ENCODE measurements at places on chromosomes 11 and 22.

DNA sequence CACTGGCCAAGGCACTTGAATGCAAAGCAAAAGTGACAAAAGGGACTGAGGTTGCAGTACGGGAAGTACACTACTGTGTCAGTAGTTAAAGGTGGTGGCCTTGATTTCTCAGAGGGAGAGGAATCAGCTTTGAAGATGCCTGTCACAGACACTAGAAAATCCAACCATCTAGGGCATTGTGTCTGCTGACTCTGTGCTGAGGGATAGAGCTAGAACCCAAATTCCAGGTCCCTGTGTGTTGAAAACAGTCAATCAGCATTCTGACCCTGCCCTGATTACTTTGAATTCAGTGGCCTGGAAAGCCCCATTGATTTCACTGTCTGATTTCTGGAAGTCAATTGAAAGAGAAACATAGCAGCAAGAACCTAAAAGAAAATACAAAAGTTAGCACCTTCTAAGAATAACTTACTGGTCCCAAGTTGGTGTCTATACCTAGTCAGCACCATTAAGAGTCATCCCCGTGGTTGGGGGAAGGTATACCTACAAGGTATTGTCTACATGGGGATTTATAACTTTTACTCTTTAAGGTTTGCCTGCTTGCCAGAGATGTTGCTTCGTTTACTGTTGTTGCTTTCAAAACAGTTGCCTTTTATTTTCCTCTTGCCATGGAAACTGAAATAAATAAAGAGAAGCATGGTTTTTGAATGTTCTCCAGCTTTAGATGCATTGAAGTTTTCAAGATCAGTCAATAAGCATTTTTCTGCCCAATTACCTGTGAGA is 97.3 kb downstream of the PDHX start:
- peak; percentile 49 for DNase-seq

DNA sequence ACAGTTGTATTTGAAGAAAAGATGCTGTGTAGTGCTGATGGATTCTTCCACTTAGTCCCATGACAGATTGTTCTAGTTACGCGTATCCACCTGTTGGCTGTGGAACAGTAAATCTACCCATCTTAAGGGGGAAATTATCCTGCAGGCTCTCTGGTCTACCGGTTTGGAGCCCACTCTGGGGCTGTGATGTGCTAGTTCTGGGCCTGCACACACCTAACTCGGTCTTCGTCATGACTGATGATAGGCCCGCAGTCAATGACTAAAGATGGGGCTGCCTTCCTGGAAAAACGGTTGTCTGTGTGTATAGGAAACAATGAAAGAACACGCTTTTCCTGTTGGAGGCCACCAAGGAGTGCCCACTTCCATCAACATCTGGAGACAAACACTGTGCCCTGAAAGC is 6.2 kb upstream of the RBM4B start:
- DNase-seq = no peak

- DNase-seq = no peak
Observed at GRCh38 chr11:66275396-66275795, 2.6 kb upstream of the CNIH2 start.

DNA sequence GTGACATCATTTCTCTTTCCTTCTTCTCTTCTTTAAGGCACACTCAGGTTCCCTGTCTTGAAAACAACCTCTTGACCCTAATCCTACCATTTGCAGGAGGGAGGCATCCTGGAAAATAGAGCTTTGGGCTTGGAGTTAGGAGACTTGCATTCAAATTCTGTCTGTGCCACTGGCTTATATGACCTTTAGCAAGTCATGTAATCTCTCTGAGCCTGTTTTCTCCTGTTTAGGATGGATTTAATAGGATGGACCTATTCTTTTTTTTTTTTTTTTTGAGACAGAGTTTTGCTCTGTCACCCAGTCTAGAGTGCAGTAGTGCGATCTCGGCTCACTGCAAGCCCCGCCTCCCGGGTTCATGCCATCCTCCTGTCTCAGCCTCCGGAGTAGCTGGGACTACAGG is 25.1 kb upstream of the CCDC134 start:
- no peak for DNase-seq

DNA sequence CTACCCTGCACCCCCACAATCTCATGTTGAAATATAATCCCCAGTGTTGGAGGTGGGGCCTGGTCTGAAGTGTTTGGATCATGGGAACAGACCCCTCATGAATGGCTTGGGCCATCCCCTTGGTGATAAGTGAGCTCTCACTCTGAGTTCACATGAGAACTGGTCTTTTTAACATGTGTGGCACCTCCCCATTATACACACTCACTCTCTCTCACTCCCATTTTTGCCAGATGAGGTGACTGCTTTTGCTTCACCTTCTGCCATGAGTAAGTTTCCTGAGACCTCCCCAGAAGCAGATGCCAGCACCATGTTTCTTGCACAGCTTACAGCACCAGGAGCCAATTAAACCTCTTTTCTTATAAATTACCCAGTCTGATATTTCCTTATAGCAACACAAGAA is 32.1 kb upstream of the DRD2 start:
- DNase-seq = no peak

DNA sequence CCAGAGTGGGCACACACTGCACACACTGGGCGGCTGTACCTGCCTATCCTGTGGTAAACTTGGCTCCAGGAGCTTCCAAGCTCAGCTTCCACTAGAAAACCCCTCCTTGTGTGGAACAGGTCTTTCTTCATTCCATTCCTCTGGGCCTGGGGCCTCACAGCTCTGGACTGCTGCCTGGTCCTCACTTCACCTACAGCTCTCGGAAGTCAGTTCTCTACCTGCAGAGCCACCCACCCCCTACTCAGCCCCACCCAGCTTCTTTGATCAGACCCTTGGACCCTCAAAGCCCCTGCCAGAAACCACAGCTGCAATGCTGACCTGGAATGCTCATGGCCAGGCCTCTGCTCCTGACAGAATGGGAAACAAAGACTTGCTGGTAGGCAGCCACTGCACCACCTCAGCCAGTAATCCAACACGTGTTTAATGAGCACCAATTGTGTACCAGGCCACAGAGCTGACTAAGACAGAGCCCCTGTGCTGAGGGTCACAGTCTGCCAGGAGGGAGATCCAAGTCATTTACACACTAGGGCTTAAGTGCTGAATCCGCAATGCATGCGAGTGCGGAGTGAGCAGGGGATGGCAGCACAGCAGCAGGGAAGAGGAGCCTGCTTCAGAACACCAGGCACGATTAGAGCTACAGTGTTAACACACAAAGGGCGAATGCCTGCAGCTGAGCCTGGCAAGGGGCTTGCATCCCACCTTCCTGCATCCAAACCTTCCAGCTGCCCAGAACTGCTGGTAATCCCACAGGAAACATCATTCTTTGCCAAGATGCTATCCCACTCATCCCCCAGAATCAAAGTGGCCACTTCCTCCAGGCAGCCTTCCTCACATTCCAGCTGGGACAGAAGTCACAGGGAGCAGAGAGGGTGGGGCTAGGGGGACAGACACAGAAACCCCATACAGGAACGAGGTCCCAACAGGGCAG is 4.6 kb downstream of the GNB1L start:
- no peak for DNase-seq

DNA sequence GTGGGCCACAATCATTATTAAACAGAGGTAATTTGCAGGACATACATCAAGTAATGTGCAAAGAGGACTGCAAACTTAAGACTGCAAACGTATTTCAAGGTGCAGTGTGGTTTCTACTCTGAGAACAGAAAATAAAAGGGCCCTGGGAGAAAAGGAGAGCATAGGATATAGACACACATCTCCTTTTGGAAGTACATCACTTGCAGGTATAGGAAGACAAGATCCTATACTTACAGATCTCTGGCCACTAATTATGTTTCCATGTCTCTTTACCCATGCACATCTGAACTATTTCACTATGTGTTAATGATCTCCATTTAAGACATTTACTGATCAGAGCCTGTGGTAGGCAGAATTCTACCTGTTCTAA is 47.7 kb downstream of the PIWIL3 start:
- no peak for DNase-seq

Measured in activated naive CD4-positive, alpha-beta T cell treated with anti-CD3 and anti-CD28 coated beads, Interleukin-2, amount 50 U/mL, for 72 hours (primary cell).